ENCODE measurements at places on chromosomes 3 and 15. TPM values are rescaled to one million over a fixed set of nuclear protein-coding genes. Genes with fewer than 3 reads are reported as not detected.

Gene SLC6A11
- total RNA-seq: 32.7 TPM

Gene CPNE9
- 18.6 TPM for total RNA-seq

Gene MESP1
- 8.7 TPM for total RNA-seq

Gene PRR23B
- total RNA-seq: not detected

Gene ECE2
- total RNA-seq: 12.8 TPM

Gene ZDHHC23
- total RNA-seq: 17.2 TPM

Gene ZNF502
- 5.9 TPM for total RNA-seq

Gene CPN2
- total RNA-seq: not detected

Gene COLQ
- total RNA-seq: 16.3 TPM

Gene GNB4
- total RNA-seq: 26.1 TPM

Gene ITPR1
- 329 TPM for total RNA-seq

Gene VIPR1
- total RNA-seq: 43.7 TPM

Gene SENP7
- 24.4 TPM for total RNA-seq

Gene SENP8
- total RNA-seq: 8.4 TPM

Gene C3orf85
- not detected for total RNA-seq

Gene DUOXA2
- total RNA-seq: not detected

Gene A4GNT
- total RNA-seq: not detected

Gene SYNPR
- total RNA-seq: 130 TPM

Gene ARHGEF26
- 24.6 TPM for total RNA-seq

Gene GRAMD1C
- total RNA-seq: 14.1 TPM

Gene AADAC
- not detected for total RNA-seq

Gene FILIP1L
- total RNA-seq: 20.6 TPM

Gene RSL24D1
- 55.1 TPM for total RNA-seq

Data from dorsolateral prefrontal cortex (tissue), 122 donors.